Effector memory CD8-positive, alpha-beta T cell (primary cell): ENCODE measurements at places on chromosomes 7 and 10.

DNA sequence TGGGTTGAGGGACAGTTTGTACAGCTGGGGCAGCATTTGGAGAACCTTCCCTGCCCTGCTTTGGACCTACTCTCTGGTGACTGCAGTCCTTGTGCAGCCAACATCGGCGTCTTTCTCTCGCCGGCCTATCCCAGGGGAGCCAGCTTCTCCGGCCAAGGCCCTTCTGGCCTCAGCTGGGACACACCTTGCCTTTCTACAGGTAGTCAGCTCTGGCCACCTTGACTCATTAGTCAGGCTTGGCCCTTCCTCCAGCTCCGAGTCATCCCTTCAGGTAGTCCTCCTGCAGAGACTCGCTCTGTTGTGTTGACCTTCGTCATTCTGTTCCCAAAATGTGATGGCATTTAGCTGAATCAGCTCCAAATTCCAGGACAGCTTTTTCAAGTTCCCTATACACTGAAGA is 145.0 kb upstream of the CHST15 start:
- DNase-seq: no peak

GRCh38 chr7:106425017-106425719 is 140.4 kb upstream of the NAMPT start:
- DNase-seq: peak; percentile 8

DNA sequence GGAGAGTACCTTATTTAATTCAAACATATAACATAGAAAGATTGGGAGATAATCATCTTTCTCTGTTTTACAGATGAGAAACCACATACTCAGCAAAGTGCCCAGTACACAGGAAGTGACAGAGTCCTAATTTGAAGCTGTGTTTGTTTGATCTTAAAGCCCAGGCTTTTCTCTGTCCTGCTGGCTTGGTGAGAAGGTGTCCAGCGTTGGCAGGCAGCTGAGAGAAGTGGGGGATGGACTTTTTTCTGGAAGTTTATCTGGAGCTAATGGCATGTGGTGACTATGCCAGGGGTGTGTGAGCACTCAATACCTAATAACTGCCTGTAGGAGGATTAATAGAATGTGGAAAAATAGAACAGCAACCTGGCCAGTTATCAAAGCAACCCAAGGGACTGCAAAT is 60.8 kb downstream of the NPSR1 start:
- DNase-seq: no peak

DNA sequence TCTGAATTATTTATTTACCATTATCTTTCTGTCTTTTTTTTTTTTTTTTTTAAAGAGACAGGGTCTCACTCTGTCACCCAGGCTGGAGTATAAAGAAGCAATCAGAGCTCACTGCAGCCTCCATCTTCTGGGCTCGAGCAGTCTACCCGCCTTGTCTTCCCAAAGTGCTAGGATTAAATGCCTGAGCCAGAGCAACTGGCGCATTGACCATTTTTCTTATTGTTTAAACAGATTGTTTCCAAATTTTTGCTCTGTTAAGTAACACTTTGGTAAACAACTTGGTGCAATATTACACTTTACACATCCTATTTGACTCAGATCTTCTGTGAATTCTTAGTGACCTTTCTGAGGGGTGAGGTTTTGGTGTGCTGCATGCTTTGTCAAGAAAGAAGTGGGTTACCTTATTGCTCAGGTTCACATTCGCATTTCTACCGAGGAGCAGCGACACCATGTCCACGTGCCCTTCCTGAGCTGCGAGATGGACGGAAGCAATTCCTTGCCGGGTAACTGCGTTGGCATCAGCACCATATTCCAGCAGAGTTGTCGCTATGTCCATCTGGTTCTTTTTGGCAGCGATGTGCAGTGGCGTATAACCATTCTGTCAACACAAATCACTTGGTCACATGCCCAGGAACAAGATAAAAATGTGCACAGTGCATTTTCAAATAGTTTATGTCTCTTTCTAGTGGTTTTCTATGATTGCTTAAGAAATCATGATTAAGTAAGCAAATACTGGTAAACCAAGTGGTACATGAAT is 203.2 kb downstream of the ANK3 start:
- DNase-seq: no peak

DNA sequence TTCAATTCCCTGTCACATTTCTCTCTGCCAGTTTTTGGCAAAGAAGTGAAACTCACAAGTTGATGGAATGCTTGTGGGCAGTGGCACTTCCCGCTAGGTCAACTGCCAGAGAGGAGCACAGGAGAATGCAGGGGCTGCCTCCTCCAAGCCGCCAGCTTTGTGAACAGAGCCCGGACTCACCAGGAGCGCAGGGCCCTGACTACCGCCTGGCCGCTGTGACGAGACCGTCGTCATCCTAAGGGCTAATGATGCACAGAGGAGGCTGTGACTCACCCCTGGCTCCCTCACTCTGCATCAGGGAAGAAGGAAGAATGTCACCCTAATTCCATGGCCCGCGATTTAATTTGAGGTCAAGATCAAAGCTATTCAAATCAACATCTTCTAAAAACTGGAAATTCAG is 123.9 kb downstream of the TAX1BP1 start:
- no peak for DNase-seq

DNA sequence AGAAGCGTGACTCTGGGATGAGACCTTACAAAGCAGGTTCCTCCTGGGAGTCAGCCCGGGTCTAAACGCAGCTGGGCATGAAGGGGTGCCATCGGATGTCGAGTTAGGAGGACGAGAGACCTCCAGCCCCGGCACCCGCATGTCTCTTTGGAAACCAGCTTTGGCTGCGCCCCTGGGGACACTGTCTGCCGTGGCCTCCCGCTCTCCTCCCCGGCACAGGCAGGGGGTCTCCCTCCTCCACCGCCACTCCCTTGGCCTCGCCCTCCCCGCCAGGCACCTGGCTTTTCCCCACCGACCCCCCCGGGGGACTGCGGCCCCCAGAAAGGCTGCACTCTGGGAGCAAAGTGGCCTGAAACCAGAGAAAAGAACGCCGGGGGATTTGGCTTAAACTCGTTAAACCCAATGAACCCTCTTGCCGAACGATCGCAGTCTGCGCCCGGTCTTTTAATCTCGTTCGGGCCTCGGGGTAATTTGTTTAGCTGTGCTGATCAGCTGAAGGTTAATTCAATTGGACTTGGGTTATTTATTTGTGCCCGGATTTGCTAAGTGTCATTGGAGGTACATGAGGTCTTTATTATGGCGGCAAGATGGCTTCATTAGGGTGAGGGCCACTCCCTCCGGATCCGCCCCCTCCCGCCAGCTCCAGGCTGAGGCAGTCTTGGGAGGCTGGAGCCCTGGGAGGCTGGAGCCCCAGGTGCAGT is 16.4 kb upstream of the PSMG3 start:
- no peak for DNase-seq

DNA sequence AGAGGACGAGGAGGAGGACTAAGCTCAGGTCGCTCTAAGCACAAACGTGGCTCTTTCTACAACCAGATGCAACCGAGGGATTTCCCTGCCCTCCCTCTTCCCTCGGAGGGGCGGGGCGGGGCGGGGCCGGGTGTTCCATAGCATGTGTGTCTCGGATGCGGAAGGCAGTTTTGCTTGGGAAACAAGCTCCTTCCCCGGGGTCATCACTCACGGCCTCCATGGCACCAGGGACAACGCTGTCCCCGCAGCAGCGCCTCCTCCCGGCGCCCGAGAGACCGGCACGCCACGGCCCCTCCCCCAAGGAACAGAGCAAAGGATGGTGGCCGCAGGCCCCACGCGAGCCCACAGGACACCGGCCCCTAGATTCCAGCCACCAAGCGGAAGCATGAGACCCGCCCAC is 110.5 kb downstream of the PAXIP1 start:
- no peak for DNase-seq

GRCh38 chr10:116712989-116713543 is 29.3 kb downstream of the HSPA12A start:
- no peak for DNase-seq

- no peak for DNase-seq
Measured at GRCh38 chr7:137169282-137169698, 174.2 kb downstream of the PTN start.

DNA sequence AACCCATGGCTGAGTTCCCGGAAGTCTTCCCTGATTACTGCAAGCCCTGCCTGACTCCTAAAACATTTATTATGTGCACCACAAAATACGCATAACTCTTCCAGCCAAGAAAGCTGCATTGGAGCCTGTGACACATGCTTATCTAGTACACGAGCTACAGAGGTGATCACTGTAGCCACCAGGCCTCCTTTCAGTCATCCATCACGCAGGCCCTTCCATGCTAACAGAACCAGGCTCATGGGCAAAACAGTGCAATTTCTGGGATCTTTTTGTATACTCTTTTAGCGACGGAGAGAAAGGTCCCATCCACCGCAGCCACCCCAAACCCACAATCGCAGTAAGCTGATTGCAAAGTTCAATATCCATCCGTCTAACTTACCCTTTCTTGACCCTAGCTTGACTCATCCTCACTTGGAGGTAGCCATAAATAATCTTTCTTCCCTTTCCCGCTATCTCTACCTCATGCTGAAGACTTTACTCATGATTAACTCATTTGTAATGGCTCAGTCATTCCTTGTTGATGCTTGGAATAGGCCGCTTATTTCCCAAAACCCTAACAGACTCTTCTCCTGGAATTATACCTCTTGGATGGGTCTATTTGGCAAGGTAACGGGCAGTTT is 1203.5 kb downstream of the TYW1 start:
- no peak for DNase-seq

- no peak for DNase-seq
Measured at GRCh38 chr10:52488606-52489485, 174.8 kb downstream of the DKK1 start.

GRCh38 chr10:71158902-71159301 is 53.5 kb upstream of the UNC5B start:
- DNase-seq: no peak

- no peak for DNase-seq
Measured at GRCh38 chr7:79785556-79785955, 332.1 kb upstream of the MAGI2 start.

DNA sequence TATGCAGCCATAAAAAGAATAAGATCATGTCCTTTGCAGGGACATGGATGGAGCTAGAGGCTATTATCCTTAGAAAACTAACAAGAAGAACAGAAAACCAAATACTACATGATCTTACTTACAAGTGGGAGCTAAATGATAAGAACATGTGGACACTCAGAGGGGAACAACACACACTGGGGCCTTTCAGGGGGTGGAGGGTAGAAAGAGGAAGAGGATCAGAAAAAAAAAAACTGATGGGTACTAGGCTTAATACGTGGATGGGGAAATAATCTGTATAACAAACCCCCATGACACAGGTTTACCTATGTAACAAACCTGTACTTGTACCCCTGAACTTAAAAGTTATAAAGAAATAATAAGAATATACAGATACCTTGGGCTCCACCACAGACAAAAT is 514.2 kb downstream of the ARL4A start:
- no peak for DNase-seq

DNA sequence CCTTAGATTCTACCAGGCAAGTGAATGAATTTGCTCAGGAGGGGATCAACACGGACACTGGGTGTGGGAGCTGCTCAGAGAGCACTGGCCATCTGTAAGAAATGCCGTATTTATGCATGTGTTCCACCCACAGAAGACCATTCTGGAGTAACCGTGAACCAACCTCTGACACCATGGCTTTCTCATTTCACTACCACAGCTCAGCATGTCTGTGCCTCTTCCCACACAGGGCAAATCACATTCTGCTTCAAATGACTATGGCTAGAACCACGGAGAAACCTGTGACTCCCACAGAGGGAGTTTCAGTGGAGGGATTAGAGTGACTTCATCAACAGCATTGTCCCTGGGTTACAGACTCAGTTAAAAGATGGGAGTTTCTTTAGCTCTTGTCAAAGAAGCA is 893.4 kb downstream of the XPNPEP1 start:
- DNase-seq: no peak

DNA sequence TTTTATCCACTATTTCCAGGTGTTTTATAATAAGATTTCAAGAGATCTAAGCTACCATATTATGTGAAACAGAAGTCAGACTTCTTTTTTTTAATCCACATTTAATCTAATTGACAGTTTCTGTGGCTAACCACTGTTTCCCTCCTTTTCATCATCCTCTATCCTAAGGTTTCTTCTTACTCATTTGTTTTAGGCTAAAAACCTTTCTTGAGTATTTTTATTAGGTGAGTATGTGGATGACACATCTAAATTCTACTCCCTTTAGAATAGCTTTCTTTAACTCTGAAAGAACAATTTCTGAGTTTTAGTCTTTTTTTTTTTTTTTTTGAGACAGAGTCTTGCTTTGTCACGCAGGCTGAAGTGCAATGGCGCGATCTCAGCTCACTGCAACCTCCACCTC is 62.7 kb downstream of the NPY start:
- DNase-seq: no peak

DNA sequence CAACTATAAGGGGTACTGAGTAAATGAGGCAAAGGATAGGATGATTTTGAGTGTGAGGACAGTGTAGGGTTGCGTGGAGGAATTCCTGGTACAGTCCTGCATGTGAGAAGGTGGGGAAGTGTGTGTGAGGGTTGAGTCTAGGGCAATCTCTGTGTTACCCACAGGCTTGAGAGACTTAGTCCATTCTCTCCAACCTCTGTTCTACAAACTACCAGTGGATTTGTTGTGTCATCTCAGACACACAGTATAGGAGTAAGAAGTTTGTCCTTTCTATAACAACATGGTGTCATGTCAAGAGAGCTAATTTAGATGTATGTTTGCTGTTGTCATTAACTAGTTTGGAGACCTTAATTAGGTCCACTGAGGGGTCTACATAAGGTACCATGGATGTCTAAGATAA is 12.5 kb downstream of the PURB start:
- no peak for DNase-seq
